Aortic smooth muscle cell (primary cell): ENCODE measurements at places on chromosomes 7 and 10. TPM values are rescaled to one million over a fixed set of nuclear protein-coding genes. Genes with fewer than 3 reads are reported as not detected.

The TRIM4 gene
- total RNA-seq: 22.4 and 24.7 TPM in 2 replicates

The VAX1 gene
- not detected in 2 replicates for total RNA-seq

The C10orf105 gene
- under 0.01 TPM in 1 of 2 replicates, not detected in the other for total RNA-seq

The DGKB gene
- total RNA-seq: not detected in 2 replicates

The FAM221A gene
- 0.68 and 1.5 TPM in 2 replicates for total RNA-seq

The MACC1 gene
- total RNA-seq: under 0.01 and 0.06 TPM in 2 replicates

The PAPOLB gene
- total RNA-seq: 0.13 and 0.19 TPM in 2 replicates

The TMEM270 gene
- not detected in 2 replicates for total RNA-seq

The MYL7 gene
- total RNA-seq: not detected in 2 replicates

The GNAT3 gene
- total RNA-seq: not detected in 2 replicates

The PKD2L1 gene
- total RNA-seq: not detected in 2 replicates

The METTL2B gene
- 34.7 and 37.9 TPM in 2 replicates for total RNA-seq

The LRRC17 gene
- total RNA-seq: 105 and 207 TPM in 2 replicates

The GPR37 gene
- total RNA-seq: 2.4 and 4.8 TPM in 2 replicates

The ZDHHC16 gene
- 35.0 and 38.7 TPM in 2 replicates for total RNA-seq

The DLG5 gene
- 24.4 and 34.3 TPM in 2 replicates for total RNA-seq

The HOXA9 gene
- not detected in 2 replicates for total RNA-seq

The CNNM1 gene
- total RNA-seq: under 0.01 TPM in 1 of 2 replicates, not detected in the other

The CHPF2 gene
- total RNA-seq: 73.6 and 82.2 TPM in 2 replicates

The TRIM73 gene
- 0.13 and 0.31 TPM in 2 replicates for total RNA-seq

The IDI2 gene
- total RNA-seq: not detected in 2 replicates

The ATRNL1 gene
- 4.9 and 5.0 TPM in 2 replicates for total RNA-seq

The GIMAP6 gene
- 1.7 and 5.4 TPM in 2 replicates for total RNA-seq

The C1QL3 gene
- 0.06 TPM in 1 of 2 replicates, not detected in the other for total RNA-seq

The LRRTM3 gene
- total RNA-seq: not detected in 2 replicates

The NRAP gene
- under 0.01 TPM in 1 of 2 replicates, not detected in the other for total RNA-seq

The PARD3 gene
- 41.9 and 45.3 TPM in 2 replicates for total RNA-seq

The LIPN gene
- not detected in 2 replicates for total RNA-seq
